ENCODE measurements at places on chromosomes 5 and 9.

DNA sequence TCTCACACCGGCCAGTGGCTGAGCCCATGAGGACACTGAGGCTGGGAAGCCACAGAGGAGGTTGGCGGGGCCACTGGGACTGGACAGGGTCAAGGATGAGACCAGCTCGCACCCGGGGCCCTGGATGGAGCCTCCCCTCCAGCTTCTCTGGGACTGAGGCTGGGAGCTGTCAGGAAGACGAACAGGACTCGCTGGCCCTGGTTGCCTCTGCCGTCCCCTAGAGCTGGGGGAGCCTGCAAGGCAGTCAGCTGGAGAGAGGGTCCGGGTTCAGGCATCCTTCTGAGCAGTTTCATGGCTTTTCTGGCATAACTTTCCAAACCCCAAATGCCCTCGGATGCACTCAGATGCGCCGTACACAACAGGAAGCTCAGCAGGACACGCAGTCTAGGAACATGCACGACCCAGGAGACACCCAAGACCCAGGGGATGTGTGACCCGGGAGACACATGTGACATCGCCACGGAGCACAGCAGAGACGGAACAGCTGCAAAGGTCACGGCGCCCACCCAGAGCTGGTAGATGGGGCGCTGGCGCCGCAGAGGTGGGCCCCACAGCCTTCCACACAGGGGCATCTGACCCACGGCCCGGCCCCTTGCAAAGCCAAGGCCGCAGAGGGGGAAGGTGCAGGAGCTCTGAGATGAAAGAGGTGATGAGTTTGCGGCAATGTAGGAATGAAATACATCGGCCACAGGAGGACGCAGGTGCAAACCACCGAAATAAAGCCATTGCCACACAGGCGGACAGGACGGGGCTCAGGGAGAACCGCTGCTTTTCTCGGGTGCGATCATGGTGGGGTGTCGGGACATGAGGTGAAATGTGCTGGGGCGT lies 17.1 kb downstream of the TPPP start:
- no peak for DNase-seq

DNA sequence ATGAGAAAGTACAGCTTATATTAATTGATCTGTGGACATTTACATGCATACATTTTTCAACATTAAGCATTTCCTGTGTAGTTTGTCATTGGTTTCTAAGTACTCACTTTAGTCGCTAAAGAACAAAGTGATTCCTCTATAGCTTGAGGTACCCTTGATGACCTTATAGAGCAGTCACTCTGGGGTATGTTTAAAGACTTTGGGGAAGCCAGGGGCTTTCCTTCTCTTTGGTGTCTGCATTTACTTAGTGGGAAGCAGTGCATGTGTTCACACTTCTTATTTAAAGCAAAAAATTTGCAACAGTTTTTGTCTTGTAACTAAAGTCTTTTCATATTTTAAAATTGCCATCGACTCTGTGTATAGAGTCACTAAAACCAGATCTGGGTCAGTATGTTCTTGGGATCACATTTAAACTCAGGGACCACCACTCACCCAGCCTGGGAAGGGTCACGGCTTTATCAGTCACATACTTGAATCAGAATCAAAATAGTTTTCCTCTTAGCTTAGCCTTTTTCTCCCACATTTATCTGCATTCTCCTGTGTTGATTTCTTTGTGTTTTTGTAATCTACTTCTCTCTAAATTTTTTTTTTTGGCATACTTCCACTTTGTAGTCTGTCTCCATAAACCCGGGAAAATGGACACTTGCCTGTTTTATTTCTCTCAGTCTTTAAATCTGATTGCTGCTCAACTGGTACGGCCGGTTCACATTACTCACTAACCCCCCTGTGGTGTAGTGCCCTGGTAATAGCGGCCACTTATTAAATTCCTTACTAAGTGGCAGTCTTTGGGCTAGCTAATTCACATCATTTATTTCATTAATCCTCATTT lies 143.9 kb upstream of the FBN2 start:
- no peak for DNase-seq

DNA sequence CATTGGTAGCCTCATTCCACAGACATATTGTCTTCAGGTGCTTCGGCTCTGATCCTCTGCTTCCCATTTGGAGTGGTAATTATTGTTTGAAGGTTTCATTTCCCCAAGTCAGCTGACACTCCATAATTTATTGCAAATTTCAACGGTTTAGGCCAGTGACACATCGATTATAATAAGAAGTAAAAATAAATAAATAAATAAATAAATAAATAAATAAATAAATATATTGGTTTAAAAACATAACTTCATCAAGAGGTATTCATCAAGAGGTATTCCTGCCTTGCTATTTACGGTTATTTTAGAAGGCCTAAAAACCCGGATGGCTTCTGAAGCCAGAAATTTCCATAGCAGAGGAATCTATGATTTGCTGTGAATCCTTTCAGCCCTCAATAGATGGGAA lies 273.1 kb downstream of the SLF1 start:
- DNase-seq: no peak

- DNase-seq: no peak
These were observed 933.4 kb upstream of the PTPRD start for GRCh38 chr9:11546231-11546630.

GRCh38 chr5:3639175-3639574 lies 43.5 kb downstream of the IRX1 start:
- DNase-seq: no peak

DNA sequence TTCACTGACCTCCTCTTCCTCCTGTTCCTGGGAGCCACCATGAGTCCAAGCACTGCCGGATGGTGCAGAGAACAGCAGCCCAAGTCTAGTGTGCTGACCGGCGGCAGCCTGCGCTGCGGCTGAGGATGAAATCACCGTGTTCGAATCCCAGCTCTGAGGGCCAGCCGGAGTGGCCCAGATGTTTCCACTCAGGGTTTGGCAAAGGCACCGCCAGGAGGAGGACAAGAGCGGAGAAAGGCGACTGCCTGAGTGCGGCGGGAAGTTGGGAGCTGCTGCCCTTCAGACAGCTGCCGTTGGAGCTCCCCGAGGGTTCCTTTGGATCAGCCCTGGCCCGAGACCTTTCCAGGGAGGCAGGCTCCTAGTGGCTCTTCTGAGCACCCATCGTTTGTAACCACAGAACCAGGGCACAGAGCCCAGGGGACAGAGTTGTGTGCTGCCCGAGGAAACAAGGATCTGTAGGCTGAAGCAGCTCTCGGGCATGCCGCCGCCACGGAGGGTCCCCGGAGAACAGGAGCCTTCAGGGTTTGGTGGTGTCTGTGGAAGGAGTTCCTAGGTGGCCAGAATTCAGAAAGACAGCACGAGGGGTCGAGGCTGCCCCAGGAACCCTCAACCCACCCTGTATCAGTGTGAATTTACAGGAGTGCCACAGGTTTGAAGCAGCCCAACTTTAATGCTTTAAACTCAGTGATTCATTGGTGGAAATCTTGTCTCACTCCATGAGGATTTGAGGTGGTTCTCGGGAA lies 115.6 kb upstream of the COL5A1 start:
- DNase-seq: peak; percentile 87

DNA sequence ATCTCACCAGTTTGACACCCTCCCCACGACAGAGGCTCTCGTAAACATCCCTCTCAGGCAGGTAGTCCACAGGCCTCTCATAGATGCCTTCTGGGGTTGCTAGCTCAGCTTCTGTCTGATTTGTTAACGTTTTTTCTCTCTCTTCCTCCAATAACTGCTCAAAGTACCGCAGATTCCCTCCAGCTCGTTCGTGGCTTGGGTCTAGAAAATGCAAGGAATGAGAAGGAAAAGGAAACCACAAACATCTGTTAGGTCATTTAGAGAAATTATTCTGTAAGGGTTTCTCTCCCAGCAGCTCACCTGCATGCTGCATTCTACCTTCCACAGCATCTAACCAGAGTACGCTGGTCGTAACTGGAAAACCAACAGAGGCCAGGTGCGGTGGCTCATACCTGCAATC lies 18.5 kb downstream of the P4HA2 start:
- peak; percentile 49 for DNase-seq

GRCh38 chr9:87435189-87435880 lies 62.3 kb upstream of the DAPK1 start:
- DNase-seq: no peak

All from AG20443 (cell line).